ENCODE measurements at places on chromosomes 13 and 19. TPM values are rescaled to one million over a fixed set of nuclear protein-coding genes. Genes with fewer than 3 reads are reported as not detected.

DNA sequence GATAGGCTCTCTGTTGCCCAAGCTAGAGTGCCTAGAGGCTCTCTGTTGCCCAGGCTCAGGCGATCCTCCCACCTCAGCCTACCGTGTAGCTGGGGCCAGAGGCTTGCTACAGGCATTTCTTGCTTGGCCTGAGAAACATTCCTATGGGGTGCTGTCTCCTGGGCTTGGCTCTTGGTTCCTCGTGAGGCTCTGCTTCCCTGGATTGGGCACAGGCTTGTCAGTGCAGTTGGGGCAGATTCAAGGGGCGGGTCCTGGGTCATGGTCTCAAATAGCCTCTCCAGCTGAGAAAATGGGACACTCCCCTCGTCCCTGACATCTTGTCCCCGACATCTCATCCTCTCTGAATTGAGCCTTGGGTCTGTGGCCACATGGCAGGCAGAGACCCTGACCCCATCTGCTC is 4.9 kb downstream of the TSSK6 start:
- DNase-seq: no peak
- H3K4me3 ChIP-seq: no peak overlapping the region
- peaks cover 7% of the 10 kb centered on the region for H3K36me3 ChIP-seq
- H3K27me3 ChIP-seq: no peaks in the 10 kb centered on the region

The KIR2DL3 gene
- total RNA-seq: not detected

The MEF2B gene
- under 0.01 TPM for total RNA-seq

DNA sequence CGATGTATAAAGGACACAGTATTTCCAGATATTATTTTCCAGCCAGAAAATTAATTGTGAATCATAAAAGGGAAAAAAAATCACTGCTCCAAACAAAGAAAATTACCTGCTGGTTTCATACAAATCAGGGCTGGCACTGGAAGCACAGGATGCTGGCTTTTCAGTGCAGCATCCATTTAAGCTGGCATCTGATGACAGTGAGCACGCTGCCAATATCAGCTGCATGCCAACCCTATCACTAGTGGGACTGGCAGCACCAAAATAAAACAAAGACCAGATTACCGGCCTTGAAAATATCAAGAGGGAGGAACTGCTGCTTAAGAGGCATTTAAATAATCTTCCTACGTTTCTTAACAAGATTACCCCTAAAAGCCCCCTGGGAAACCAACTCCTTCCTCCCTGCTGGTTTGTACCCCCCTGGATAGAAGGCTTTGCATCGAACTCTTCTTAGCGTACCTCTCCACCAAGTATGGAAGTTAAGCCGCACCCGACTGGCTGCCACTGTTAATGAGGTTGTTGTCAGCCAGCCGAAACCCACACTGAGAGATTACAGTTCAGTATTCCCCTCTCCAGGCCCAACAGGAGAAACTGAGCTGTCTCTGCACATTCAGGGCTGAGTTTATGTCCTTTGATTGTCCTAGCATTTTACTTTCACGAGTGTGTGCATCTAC is 257.8 kb downstream of the EFNB2 start:
- no peak for DNase-seq
- H3K4me3 ChIP-seq: no peak overlapping the region
- no peaks in the 10 kb centered on the region for H3K4me1 ChIP-seq
- no peaks in the 10 kb centered on the region for H3K36me3 ChIP-seq
- H3K27ac ChIP-seq: no peak overlapping the region

DNA sequence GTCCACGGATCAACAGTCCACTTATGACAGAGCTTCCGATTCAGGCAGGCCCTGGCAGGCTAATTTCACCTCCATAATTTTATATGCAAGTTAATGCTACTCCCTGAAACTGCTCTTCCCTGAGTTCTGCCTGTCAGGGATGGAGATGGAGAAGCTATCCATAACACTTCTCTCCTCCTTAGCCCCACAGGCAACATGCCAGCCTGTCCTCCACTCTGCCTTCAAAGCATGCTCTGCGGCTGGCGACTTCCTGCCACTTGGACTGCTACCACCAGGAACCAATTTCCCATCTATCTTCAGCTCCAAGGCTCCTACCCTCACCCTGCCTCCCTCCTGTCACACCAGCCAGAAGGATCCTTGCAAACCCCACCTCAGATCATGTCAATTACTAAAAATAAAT is 35.4 kb downstream of the GSX1 start:
- no peak for DNase-seq
- H3K4me3 ChIP-seq: no peak overlapping the region
- H3K4me1 ChIP-seq: no peaks in the 10 kb centered on the region

DNA sequence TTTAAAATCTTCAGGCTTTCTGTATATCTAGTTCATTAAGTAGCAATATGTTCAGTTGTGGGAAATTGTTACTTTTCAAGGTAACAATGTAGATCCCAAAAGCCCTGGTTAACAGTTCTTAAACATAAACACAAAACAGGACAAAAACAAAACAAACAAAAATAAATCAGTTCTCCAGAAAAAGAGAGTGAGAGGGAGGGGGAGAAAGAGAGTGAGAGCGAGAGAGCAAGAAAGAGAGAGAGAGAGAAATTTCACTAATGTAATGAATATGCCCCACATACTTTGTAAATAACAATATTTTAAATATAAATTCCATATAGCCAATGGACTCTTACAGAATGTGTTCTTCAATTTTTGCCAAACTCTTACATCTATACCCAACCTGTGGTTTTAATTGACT is 275.5 kb downstream of the GPC6 start:
- no peaks in the 10 kb centered on the region for H3K36me3 ChIP-seq
- H3K27ac ChIP-seq: no peak overlapping the region
- no peaks in the 10 kb centered on the region for H3K27me3 ChIP-seq
- H3K4me3 ChIP-seq: no peak overlapping the region
- no peaks in the 10 kb centered on the region for H3K4me1 ChIP-seq

All from fibroblast of lung (primary cell).